ENCODE measurements at places on chromosomes 2 and 18.

GRCh38 chr2:13576406-13577036 lies 859.8 kb downstream of the TRIB2 start:
- no peak for DNase-seq

DNA sequence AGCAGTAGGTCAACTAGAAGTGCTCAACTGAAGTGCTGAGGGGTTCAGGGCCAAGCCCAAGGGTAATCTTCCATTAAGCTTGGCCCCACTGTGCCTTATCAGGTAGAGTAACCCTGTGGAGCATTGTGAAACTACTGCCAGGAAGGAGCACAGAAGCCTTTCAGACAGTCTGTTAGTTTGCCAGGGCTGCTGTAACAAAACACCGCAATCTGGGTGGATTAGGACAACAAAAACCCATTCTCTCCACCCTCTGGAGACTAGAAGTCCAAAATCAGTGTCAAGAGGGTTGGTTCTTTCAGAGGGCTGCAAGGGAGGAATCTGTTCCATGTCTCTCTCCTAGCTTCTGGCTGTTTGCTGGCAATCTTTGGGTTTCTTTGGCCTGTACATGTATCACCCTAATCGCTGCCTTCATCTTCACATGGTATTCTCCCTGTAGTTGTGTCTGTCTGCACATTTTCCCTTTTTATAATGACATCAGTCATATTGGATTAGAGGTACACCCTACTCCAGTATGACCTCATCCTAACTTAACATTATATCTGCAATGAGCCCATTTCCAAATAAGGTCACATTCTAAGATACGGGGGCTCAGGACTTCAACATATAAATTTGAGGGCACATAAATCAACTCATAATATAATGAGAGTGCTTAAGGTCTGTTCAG lies 21.2 kb downstream of the VIT start:
- no peak for DNase-seq

GRCh38 chr18:60838677-60839076 lies 466.1 kb upstream of the MC4R start:
- no peak for DNase-seq

GRCh38 chr18:56988022-56988421 lies 158.9 kb upstream of the BOD1L2 start:
- no peak for DNase-seq

GRCh38 chr2:210626849-210627248 lies 70.5 kb downstream of the CPS1 start:
- DNase-seq: no peak

- DNase-seq: no peak
These were observed 17.1 kb downstream of the THAP4 start for GRCh38 chr2:241619597-241620418.

DNA sequence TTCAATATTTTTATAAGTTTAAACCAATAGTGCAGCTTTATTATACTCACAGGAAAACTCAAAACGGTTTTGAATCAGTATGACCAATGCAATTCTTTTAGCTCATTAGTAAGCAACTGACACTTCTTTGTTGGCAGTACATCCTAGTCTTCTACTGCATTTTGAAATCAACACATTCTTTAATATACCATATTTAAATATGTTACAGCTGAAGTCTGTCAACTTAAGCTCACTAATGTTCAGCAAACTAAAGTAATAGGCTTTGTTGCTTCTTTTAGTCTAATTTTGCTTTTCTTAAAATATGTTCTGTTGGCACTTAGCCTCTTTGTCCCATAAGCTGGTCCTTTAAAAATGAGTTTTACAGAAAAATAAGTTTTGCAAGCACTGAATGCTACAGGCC lies 55.4 kb upstream of the CCBE1 start:
- DNase-seq: no peak

GRCh38 chr2:235827585-235827992 lies 333.7 kb downstream of the AGAP1 start:
- DNase-seq: no peak

GRCh38 chr18:23982155-23983079 lies 32.1 kb upstream of the TTC39C start:
- DNase-seq: no peak

DNA sequence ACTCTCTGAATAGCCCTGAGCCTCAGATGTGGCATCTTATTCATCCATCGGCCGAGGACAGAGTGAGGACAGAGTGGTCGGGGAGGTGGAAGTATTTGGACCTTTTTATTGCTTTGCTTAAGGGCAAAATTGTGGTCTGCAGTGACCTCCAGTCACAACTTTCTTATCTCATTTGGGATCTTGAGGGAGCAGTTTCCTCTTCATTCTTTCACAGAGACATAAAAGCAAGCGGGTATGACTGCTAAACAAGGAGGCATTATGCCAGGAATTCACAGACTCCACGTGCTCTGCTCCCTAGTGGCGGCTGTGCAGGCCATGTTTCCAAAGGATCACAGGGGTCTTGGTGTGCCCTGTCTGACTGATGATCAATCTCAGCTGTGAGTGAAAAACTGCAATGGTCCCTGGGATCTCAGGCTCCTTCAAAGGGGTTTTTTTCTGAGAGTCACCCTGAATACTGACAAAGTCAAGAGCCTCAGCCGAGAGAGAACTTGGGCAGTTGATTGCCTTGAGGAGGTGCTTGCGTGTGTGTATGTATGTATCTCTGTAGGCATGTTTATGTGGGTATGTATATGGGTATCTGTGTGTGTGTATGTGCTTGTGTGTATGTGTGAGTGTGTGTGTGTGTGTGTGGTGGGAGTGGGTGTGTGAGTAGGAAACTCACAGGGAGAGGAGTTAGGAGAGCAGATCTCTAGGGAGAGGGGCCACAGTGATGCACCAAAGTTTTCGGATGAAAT lies 47.7 kb downstream of the RAPGEF4 start:
- no peak for DNase-seq

DNA sequence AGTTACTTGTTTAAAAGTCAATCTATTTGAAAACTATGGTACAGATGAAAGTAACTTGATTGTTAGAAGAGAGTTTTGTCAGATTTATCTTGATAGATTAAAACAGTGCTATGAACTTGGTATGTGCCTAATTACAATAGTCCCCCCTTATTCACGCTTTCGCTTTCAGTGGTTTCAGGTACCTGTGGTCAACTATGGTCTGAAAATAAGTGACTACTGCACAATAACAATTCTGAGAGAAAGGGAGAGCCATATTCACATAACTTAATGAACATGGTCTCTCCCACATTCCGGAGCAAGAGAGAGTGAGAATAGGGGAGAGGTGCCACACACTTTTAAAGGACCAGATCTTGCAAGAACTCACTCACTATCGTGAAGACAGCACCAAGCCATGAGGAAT lies 13.2 kb upstream of the MAP4K4 start:
- no peak for DNase-seq

- no peak for DNase-seq
These were observed 23.0 kb downstream of the LYPD6 start for GRCh38 chr2:149353421-149353820.

GRCh38 chr2:102245266-102246151 lies 58.7 kb downstream of the IL1RL2 start:
- DNase-seq: no peak

- no peak for DNase-seq
These were observed 1386.0 kb upstream of the CELF4 start for GRCh38 chr18:38951633-38952032.

- DNase-seq: no peak
These were observed 51.8 kb downstream of the FSIP2 start for GRCh38 chr2:185790361-185790760.

DNA sequence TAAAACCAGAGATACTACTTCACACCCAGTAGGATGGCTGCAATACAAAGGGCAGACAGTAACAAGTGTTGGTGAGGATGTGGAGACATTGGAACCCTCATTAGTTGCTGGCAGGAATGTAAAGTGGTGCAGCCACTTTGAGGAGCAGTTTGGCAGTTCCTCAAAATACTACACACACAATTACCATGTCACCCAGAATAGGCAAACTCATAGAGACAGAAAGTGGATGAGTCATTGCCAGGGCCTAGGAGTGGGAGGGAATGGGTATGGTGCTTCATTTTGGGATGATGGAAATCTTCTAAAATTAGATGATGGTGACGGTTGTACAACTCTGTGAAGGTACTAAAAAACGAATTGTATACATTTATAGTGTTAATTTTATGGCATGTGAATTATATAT lies 54.8 kb downstream of the ATP9B start:
- DNase-seq: no peak

DNA sequence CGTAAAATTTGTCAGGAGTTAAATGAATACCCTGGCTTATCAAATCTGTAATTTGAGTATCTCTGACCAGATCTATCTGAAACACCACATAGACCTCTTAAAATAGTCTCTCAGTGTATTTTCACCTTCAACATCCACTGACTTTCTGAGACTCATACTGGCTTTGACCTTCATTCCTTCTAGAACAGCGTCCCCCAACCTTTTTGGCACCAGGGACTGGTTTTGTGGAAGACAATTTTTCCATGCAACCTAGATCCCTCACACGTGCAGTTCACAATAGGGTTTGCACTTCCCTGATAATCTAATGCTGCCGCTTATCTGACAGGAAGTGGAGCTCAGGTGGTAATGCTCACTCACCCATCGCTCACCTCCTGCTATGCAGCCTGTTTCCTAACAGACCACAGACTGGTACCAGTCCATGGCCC lies 3.2 kb downstream of the NBAS start:
- DNase-seq: no peak

DNA sequence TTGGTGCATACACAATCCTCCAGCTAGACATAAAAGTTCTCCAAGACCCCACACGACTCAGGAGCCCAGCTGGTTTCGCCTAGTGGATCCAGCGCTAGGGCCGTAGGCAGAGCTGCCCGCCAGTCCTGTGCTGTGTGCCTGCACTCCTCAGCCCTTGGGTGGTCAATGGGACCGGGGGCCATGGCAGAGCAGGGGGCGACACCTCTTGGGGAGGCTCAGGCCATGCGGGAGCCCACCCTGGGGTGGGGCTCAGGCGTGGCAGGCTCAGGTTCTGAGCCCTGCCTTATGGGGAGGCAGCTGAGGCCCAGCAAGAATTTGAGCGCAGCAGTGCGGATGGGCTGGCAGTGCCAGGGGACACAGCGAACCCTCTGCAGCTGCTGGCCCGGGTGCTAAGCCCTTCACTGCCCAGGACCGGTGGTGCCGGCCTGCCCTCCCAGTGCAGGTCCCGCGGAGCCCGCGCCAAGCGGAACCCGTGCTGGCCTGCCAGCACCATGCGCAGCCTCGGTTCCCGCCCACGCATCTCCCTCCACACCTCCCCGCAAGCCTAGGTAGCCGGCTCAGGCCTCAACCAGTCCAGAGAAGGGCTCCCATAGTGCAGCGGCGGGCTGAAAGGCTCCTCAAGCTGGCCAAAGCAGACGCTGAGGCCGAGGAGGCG lies 1566.6 kb upstream of the SLC39A10 start:
- no peak for DNase-seq

DNA sequence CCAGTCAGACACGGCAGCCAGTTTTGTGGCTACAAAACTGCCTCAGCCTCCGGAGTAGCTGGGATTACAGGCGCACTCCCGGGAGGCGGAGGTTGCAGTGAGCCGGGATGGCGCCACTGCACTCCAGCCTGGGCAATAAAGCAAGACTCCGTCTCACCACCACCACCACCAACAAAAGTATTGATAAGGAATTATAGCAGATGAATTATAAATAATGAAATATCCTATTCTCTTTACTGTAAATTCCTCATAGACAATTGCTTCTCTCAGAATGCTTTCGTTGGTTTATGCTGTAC lies 1.4 kb upstream of the FAM161A start:
- no peak for DNase-seq

GRCh38 chr2:236057375-236057774 lies 110.8 kb downstream of the GBX2 start:
- DNase-seq: no peak

DNA sequence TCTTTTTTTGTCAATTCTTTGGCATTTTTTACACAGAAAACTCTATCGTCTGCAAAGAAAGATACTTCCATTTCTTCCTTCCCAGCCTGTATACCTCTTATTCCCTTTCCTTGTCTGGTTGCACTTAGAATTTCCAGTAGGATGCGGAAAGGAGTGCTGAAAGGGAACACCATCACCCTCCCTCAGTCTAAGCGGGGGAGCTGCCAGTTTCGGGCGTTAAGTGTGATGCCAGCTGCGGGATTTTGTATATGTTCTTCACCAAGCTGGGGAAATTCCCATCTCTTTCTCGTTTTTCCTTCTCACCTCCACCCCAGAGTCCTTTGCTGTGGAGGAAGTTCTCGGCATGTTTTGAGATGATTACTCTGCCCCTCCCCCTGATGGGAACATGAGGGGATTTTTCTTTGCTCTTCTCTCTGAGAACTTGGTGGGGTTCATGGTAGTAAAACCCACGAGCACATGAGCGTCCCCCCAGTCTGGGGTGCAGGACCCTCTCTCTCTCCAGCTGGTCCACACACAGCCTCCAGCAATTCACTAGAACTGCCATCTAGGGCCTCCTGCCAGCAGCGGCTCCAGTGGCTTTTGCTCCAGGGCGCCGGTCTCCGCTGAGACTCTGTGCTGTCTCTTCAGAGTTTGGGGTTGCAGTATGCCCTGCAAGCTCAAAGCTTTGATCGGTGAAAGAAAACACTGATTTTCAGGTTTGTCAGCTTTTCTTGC lies 15.5 kb downstream of the AQP12A start:
- no peak for DNase-seq
